HT1080 (cell line): ENCODE measurements at places on chromosomes 7 and 10. TPM values are rescaled to one million over a fixed set of nuclear protein-coding genes. Genes with fewer than 3 reads are reported as not detected.
A peak's percentile ranks its signal among the peaks of the same experiment; 100 is the strongest.

DNA sequence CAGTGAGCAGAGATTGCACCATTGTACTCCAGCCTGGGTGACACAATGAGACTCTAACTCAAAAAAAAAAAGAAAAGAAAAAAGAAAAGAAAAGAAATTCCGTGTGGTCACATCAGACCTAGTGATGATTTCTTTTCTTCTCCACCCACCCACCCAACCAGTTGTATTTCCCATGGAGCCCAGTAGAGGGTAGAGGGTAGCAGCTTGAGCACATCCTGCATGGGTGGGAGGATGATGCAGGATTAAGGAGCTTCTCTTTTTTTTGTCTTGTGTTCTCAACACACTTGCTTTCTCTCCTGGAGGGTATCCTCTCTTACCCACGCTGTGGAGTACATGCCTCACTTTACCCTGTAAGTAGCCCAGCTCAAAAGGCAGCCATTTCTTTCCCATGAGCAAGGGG is 118.6 kb upstream of the CARD11 start:
- no peak for DNase-seq

GRCh38 chr7:81990395-81990794 is 220.5 kb upstream of the HGF start:
- peak; percentile 85 for DNase-seq

ARHGEF35 gene
- 0.11 TPM in 1 of 2 replicates, not detected in the other for total RNA-seq

DNA sequence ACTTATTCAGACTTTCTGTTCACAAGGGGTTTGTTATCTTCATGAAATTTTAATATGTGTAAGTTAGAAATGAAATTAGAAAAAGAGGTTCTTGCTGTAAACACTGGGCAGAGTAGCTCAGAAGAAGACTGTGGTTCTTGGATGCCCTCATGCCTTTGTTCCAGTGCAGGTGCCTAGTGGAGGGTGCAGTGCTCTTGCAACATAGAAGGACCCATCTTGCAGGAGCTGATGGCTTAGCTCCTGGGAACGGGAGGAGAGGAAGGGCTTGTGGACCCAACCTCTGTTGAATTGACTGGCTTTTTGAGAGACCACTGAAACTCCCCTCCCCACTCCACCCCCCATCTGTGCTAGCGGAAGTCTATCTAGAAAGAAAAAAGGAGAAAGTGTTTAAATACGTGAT is 116.8 kb downstream of the GLCCI1 start:
- no peak for DNase-seq

- DNase-seq: peak; percentile 89
These were observed at the start of gene STRIP2 for GRCh38 chr7:129433847-129434674. STRIP2 (plus strand) TSS chr7:129434432; CDS start chr7:129434473, 41 bp downstream.

- no peak for DNase-seq
These were observed 15.8 kb upstream of the BNIP3 start for GRCh38 chr10:131997366-131998049.

DNA sequence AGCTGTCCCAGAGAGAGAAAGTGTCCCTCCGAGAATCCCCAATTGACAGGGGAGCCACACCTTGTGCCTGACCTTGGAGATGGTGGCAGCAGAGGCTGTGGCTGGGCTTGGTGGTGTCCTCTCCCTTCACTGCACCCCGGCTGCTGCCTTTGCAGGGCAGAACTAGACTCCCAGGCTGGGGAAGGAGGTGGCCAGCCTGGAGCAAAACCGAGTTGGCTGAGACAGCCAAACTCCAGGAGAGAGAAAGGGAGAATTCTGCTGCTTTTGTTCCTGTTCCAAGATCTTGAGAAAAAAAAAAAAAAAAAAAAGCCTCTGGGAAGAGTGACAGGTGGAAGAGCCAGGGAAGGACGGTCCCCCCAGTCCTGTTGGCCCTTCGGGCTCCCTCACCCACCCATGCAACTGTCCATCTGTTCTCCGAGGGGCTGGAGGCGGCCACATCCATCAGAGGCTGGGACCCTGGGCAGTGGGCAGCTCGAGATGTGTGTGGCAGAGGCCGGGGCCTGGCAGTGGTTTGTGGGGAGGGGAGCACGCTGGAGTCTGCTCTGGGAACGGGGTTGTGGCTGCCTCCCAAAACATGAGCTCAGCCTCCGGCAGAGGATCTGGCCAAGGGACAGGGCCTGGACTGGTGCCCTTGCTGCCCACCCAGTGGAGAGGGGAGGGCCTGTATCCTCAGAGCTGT is 35.5 kb downstream of the CLIP2 start:
- no peak for DNase-seq

AGMO gene
- not detected in 2 replicates for total RNA-seq

DNA sequence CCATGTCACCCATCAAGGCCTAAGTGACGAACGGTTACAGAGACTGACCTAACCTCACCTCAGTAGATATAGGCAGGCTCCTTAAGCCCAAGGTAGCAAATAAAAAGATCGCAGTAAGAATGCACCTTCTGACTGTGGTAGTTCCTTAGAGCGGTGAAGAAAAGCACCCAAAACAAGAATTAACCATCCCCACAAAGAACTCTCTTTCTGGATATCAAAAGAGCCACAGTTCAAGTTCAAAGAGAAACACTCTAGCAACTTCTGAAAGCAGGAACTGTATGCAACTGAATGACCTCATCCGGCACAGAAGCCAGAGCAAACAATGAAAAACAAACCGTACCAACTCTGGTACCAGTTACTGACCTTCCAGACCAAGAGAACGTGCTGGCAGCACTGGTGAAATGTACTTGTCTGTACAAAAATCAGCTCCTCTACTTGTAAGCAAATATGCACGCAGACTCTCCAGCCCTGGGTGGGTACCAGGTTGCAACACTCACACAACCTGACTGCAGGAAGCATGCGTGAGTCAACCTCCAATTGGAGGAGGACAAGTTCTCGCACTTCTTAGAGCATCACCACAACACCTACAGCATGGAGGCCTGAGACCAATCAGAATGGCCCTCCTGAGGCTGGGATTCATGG is 202.7 kb downstream of the FAM107B start:
- DNase-seq: peak; percentile 46

MMD2 gene
- not detected in 2 replicates for total RNA-seq

- DNase-seq: no peak
These were observed 182.7 kb downstream of the C7orf25 start for GRCh38 chr7:42729053-42729765.

- DNase-seq: peak; percentile 74
These were observed 13.4 kb downstream of the SLC13A4 start for GRCh38 chr7:135714534-135715009.

DNA sequence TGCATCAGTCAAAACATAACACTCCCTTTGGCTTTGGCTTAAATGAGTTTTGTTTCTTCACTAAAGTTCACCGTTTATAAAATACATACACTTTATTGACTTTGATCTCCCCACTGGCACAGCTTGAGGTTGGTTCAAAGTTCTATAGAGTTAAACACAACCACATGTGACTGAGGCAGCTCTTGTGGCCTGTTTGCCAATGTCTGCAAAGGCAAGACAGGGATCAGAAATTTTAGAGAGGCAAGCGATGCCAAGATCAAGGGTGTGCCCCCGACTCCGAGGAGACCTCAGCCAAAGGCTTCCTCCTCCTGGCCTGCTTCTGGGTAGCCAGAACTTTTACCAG is 129.8 kb upstream of the JCAD start:
- DNase-seq: no peak

FKBP6 gene
- total RNA-seq: not detected in 2 replicates

RTKN2 gene
- 6.2 and 6.5 TPM in 2 replicates for total RNA-seq

ZNF804B gene
- total RNA-seq: not detected in 2 replicates

- DNase-seq: no peak
These were observed 52.1 kb downstream of the INSIG1 start for GRCh38 chr7:155349601-155350331.

- no peak for DNase-seq
These were observed 49.4 kb downstream of the GPR26 start for GRCh38 chr10:123715546-123715945.

RPEL1 gene
- total RNA-seq: not detected in 2 replicates

DNA sequence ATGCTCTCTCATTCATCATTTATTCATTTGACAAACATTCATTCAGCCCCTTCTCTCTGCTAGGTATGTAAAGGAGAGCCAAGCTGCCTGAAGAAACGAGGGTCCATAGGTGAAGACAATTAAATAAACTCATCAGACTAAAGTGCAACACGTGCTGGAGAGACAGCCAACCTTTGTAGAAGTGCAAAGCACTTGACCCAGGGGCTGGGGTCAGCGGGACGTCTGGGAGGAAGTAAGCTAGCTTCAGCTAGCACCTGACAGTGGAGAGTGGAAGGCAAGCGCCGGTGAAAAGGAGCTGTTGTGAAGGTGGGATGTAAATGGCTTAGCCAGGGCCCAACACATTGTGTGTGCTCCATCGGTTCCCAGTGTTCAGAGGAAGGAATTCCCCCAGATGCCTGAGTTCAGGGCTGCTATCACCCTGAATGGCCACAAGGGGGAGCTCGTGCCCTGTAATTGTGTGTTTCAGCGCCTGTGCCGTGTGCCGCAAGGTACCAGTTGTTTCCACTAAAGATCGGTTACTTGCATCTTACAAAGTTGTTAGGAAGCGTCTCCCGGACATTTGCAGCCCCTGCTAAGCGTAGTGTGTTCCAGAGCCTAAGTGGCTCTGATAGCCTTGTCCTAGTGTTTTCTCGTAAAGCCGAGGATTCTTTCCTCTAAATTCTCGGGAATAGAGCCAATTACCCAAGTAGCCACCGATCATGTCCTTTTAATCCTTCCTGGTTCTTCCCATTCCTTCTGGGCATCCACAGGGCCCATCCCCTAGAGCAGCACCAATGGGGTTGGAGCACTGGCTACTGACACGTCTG is 30.6 kb downstream of the TLX1 start:
- peak; percentile 71 for DNase-seq

OR9A2 gene
- total RNA-seq: not detected in 2 replicates

DNA sequence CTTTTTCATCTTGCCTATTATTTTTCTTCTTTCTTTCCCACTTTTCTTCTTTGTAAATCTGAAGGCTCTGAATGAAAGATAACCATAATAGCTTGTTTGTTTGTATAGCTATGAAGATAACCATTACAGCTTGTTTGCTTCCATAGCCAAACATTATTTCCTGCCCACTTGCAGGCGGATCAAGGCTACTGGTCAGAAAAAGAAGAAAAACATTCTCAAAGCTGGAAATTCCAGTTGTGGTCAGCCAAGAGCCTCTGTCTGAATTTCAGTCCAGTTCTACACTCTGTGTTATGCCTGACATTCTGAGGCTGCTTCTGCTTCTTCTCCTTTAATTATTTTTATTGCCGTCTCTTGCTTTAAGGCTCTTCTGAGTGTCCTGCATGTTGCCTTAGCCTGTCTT is 48.9 kb downstream of the TMEM178B start:
- no peak for DNase-seq

GRCh38 chr10:131726076-131726880 is 174.5 kb upstream of the PPP2R2D start:
- no peak for DNase-seq

STOX1 gene
- 0.23 TPM in 1 of 2 replicates, not detected in the other for total RNA-seq
